EH (cell line): ENCODE measurements at places on chromosomes 5 and 9.
A peak's percentile ranks its signal among the peaks of the same experiment; 100 is the strongest.

DNA sequence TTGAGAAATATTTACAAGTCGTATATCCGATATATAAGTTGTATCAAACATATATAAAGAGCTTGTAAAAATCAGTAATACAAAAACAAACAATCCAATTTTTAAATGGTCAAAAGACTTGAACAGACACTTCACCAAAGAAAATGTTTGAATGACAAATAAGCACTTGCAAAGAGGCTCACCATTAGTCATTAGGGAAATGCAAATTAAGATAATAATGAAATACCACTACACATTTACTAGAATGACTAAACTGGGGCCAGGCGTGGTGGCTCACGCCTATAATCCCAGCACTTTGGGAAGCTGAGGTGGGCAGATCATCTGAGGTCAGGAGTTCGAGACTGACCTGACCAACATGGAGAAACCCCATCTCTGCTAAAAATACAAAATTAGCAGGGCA lies 134.6 kb upstream of the HAND1 start:
- DNase-seq: no peak

GRCh38 chr5:3393920-3394597 lies 201.6 kb upstream of the IRX1 start:
- no peak for DNase-seq

DNA sequence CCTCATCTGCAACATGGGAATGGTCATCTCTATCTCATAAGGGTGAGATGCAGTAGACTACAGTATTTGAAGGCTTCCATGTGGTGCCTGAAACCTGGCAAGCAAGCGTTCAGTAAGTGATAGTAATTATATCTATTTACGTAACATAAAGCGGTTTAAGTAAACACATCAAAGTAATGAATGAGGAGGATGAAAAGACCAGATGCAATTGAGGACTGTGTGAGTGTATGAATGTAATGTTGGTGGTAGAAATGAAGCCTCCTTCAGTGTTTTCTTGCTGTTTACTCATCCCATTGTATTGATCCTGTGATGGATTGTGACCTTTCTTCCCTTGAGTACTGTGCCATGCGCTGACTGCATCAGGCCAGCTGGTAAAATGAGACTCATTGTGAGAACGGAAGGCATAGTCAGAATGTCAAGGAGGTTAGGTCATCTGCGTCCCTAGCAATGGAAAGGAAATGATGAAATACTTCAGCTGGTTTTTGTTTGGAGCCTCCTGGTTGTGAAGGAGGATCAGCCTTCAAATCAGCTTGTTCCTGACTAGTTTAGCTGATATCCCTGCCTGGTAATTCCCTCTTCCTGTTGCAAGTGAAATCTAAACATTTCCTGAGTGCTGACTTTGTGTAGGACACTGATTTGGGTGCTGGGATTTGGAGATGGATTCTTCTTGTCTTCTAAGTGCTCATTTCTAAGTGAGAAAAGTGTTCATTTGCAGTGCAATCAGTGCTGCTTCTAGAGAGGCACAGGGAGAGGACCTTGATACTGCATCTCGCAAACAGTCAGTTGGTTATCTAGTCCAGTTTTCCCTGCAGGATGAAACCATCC lies 35.6 kb downstream of the TNFSF8 start:
- peak; percentile 97 for DNase-seq

GRCh38 chr9:123355761-123356431 lies at the start of gene CRB2:
TSS of gene CRB2 (plus strand) at chr9:123356197. CDS start at chr9:123356261, 64 bp downstream.
- no peak for DNase-seq

DNA sequence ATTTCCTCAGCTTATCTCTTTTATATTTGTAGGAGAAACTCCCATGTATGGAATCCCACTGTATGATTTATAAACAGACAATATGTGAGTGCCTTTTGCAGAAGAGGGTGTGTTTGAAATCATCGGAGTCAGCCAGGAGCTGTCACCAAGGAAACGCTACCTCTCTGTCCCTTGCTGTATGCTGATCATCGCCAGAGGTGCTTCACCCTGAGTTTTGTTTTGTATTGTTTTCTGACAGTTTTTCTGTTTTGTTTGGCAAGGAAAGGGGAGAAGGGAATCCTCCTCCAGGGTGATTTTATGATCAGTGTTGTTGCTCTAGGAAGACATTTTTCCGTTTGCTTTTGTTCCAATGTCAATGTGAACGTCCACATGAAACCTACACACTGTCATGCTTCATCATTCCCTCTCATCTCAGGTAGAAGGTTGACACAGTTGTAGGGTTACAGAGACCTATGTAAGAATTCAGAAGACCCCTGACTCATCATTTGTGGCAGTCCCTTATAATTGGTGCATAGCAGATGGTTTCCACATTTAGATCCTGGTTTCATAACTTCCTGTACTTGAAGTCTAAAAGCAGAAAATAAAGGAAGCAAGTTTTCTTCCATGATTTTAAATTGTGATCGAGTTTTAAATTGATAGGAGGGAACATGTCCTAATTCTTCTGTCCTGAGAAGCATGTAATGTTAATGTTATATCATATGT lies 18.0 kb upstream of the CTSL start:
- no peak for DNase-seq

GRCh38 chr5:61654876-61655275 lies 322.8 kb downstream of the ZSWIM6 start:
- DNase-seq: no peak

- DNase-seq: no peak
Observed at GRCh38 chr9:35811381-35812024, 559 bp downstream of the SPAG8 start.

DNA sequence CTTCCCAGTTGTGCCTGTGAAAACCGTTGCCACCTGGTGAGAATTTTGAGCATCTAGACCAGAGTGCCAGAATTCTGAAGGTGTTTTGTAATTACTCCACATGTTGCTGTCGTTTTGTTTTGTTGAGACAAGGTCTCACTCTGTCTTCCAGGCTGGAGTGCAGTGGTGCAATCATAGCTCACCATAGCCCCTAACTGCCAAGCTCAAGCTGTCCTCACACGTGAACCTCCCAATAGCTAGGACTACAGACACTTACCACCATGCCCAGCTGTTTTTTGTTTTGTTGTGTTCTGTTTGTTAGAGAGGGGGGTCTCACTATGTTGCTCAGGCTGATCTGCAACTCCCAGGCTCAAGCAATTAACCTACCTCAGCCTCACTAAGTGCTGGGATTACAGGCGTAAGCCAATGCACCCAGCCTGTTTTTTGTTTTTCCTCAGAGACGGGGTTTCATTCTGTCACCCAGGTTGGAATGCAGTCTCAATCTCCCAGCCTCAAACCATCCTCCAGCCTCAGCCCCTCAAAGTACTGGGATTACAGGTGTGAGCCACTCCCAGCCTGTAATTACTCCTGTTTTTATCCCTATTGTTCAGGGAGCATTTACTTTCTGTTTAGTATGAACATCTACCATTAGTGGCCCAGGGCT lies 121.1 kb upstream of the DMRT1 start:
- DNase-seq: no peak

DNA sequence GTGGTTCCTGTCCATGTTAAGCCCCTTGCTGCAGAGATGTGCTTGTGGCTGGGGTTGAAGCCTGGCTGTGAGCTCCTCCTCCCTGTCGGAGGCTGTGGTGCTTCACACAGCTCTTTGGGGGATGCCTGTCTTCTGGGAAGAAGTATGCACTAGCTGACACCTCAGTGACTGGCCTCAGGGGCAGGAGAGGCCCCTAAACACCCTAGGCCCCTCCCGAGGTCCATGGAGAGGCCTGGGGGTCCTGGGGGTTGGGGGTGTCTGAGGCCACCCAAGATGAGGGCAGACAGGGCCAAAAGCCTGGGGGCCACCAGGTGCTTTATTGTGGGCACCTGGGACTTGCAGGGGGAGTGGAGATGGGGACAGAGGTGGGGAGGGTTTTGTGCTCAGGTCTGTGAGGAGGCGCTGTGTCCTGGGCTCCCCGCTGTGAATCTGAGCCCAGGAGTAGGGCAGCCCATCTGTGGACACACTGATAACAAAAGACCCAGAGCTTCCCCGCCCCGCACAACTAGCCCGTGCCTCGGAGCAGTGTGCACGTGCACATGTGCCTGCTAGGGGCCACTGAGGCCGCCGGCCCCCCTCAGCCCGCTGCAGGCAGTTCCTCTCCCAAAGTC lies 92.0 kb downstream of the PHF2 start:
- DNase-seq: no peak

DNA sequence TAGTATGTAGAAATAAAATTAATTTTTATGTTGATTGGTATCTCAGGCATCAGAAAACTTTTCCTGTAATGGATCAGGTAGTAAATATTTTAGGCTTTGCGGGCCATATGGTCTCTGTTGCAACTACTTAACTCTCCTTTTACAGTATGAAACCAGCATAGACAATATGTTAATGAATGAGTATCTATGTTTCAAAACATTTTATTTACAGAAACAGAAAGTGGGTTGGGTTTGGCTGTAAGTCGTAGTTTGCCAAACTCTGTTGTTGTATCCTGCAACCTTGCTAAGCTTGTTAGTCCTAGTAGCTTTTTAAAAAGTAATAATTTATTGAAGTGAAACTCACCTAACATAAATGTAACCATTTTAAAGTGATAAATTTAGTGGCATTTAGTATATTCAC lies 132.1 kb downstream of the NR3C1 start:
- no peak for DNase-seq

DNA sequence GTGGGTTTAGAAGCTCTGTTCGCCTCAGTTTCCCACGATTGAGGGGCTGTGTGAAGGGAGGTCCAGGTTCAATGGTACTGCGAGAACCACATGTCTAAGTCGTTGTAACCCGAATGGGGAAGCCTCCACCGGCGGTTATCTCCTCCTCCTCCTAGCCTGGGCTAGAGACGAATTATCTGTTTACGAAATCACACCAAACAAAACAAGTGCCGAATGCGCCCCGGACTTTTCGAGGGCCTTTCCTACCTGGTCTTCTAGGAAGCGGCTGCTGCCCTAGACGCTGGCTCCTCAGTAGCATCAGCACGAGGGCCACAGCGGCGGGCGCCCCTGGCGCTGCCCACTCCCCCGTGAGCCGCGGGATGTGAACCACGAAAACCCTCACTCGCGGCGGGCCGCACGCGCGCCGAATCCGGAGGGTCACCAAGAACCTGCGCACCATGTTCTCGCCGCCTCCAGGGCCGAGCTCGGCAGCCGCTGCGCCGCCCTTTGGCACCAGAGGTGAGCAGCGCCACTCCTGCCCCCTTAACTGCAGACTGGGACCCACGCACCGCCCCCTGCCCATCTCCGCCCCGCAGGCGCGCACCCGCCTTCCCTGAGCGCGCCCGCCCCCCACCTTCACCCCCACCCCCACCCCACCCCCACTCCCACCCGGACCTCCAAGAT lies at the start of gene CDKN2A:
Gene CDKN2A (minus strand): TSS at position 500 of the 663 bp plus-strand sequence.
- peak; percentile 48 for DNase-seq

GRCh38 chr5:66617226-66617861 lies 21.2 kb downstream of the MAST4 start:
- DNase-seq: no peak

- DNase-seq: peak; percentile 30
Observed at GRCh38 chr5:56357426-56357825, 124.3 kb upstream of the ANKRD55 start.

GRCh38 chr5:140627972-140628371 lies 5.0 kb downstream of the CD14 start:
- DNase-seq: no peak

DNA sequence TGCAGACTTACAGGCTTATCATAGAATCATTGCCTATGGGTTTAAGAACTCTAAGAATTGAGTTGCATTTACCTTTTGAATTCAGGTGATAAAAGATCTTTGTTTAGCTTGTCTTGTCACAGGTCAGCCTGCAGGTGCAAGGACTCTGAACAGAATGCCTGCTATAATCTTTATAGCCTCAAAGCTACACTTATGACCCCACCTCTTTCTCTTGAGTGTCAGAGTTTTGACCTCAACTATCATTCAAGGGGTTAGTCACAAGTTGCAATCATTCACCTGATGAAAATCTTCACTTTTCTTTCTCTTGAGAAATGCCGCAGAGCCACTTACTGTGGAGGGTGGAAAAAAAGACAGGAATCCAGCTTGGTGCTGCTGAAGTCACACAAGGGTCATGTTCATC lies 49.5 kb downstream of the ERCC6L2 start:
- no peak for DNase-seq

DNA sequence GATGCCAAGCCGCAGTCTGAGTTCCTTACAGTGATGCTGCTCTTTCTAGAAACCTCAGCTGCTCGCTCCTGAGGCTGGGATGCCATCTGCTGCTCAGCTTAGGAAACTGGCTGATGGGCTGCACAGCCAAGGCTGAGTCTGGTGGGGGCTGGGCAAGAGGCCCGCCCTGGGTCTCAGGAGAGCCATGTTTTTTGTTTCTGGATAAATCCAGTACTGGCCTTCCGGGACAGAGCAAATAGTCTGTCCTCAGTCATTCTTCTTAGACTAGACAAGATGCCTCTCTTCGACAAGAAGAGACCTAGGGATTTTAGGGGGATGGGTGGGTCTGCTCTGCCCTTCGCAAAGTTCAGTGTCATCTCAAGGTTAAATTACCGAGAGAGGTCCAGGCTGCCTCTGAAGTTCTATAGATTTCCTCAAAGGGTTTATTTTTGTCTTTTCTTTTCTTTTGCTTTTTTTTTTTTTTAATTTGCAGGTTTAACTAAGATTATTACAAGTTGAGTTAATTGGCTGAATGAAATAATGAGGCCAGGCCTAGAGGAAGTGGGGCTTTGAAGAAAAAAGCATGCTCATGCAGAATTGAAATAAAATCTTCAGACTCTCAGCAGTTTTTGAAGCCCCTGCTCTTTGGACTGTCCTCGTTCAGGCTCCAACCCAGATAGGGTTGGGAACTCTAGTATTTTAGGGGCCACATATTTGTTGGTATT lies 30.6 kb upstream of the MATR3 start:
- peak; percentile 92 for DNase-seq

DNA sequence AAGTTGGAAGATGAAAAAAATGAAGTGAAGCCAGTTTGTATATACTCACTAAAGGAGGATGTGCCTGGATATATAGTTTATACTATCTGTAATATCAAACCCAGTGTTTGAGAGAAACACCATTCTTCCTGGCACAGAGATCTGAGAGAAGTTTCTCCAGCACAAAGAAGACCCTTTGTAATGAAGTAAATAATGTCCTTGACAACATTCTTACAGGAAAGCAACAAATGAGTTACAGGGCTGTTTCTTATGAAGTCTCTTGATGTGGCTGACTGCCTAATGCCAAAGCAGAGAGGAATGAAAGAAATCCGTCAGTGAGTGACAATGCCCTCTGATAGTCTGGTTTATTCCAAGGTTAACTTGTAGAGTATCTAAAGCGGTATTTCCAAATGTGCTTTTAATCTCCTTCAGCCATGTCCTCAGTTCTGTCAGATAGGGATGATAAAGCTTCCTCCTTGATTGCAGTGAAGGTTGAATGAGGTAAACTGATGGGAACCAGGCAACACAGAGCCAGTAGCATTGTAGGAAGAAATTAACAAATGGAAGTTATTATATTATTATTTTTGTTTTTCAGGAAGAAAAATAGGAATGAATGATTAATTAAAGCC lies 123.1 kb upstream of the ZNF608 start:
- no peak for DNase-seq

GRCh38 chr5:2758632-2759031 lies 7.2 kb upstream of the IRX2 start:
- no peak for DNase-seq
